ENCODE measurements at places on chromosomes 1 and 21.

- no peak for DNase-seq
Observed at GRCh38 chr1:176820391-176821031, 344.0 kb downstream of the ASTN1 start.

DNA sequence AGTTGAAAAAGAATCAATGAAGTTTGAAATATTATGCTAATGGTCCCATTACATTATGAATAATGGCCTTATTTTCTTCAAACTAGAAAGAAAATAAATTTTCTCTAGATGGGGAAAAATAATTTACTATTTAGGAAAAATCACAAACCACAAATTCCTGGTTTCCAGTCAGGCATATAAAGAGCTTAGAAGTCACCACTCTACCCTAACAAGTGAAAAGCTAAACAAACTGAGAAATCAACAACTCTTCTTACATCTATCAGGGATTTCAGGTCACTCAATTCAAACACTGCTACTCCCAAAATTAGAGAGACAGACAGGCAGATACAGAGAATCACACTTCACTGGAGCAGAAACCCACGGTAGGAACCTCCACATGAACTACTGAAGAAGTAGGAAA is 82.1 kb upstream of the LRRC7 start:
- DNase-seq, result no peak

- DNase-seq, result no peak
Observed at GRCh38 chr1:52795464-52795863, 47.1 kb upstream of the ZYG11A start.

DNA sequence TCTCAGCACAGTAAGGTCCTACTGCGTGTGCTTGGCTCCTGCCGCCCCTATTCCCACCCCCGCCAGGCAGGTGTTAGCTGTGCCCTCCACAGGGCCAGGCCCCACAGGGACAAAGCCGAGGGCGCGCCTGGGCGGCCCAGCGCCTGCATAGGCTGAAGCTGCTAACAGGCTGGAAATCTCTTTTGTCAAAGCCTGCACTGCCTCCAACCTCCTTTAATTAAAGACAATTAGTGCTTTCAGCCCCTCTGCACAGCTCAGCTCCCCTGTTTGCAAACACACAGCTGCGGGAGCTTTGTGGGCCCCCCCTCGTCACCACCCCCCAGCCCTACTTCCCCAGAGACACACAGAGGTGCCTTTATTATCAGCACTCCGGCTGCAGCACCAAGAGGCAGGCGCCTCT is 95.9 kb downstream of the EPHB2 start:
- no peak for DNase-seq

GRCh38 chr1:3522564-3523265 is 68.2 kb downstream of the ARHGEF16 start:
- DNase-seq, result no peak

GRCh38 chr1:203216274-203217138 is 13.0 kb downstream of the CHIT1 start:
- peak; percentile 65 for DNase-seq

DNA sequence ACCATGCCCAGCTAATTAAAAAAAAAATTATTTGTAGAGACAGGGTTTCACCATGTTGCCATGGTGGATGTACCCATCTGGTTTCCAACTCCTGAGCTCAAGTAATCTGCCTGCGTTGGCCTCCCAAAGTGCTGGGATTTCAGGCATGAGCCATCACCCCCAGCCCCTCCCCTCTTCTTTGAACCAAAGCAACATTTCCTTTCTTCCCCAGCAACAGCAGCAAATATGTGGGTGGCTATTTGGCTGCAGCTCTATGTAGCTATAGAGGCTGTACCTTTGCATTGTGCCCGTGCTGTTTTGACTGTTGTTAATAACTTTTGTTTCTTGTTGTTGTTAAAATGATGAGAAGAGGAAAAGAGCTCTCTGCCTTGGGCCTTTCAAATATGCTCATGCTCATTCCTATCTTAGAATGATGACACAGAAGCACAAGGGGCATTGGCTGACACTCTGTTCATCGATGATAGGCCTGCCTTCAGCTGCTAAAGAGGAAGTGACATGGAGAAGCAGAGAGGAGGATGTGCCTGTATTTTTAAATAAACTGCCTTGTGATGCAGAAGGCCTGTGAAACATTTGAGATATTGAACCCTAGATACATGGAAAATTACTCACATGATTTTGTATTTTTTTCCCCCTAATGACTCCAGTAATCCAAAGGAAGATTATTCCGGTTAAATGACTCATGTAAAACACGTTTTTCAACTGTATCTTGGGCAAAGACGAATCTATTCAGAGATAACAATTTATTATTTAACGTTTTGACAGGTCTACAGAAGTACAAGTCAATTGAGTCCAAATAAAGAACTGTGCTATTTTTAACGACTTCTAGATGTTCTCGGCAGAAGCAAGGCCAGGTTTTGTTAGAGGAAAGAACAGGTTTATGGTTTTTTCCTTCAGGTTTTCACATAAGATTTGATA is 20.5 kb upstream of the XPR1 start:
- DNase-seq, result no peak

- DNase-seq, result no peak
Observed at GRCh38 chr1:172588296-172589291, 55.6 kb downstream of the SUCO start.

DNA sequence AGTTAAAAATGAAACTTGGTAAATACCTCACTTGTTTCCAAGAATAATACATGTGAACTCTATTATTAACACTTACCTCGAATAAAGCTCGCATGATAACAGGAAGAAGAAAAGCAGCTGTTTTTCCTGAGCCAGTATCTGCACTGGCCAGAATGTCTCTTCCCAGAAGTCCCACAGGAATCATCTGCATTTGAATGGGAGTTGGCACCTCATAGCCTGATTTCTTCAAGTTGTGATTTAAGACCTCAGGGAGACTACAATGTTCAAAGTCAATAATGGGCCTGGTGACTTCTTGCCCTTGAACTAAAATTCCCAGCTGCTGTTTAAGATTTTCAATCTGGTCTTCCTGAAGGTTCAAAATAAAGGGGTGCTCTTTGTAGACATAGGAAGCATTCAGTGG is 3.8 kb downstream of the DDX59 start:
- DNase-seq, result no peak

GRCh38 chr1:202599669-202600431 is 110.4 kb downstream of the SYT2 start:
- peak; percentile 20 for DNase-seq

GRCh38 chr1:208449951-208450350 is 205.8 kb upstream of the PLXNA2 start:
- DNase-seq, result no peak

DNA sequence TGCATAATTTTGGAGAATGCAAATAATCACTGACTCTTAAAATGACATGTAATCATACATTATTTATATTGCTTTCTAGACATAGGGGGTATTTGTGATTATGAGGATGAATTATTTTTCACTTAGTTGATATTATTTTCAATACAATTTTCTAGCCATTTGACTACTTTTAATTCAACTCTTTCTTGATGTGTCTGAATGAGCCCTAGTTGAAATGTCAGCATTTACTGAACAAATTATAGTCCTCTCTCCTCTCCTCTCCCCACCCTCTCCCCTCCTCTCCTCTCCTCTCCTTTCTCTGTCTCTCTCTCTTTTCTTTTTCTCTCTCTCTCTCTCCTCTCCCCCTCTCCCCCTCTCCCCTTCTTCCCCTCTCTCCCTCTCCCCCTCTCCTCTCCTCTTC is 194.6 kb downstream of the GPR52 start:
- DNase-seq, result no peak

- no peak for DNase-seq
Observed at GRCh38 chr1:6660415-6661049, 35.9 kb downstream of the THAP3 start.

- DNase-seq, result no peak
Observed at GRCh38 chr1:167669209-167670124, 39.4 kb downstream of the RCSD1 start.

DNA sequence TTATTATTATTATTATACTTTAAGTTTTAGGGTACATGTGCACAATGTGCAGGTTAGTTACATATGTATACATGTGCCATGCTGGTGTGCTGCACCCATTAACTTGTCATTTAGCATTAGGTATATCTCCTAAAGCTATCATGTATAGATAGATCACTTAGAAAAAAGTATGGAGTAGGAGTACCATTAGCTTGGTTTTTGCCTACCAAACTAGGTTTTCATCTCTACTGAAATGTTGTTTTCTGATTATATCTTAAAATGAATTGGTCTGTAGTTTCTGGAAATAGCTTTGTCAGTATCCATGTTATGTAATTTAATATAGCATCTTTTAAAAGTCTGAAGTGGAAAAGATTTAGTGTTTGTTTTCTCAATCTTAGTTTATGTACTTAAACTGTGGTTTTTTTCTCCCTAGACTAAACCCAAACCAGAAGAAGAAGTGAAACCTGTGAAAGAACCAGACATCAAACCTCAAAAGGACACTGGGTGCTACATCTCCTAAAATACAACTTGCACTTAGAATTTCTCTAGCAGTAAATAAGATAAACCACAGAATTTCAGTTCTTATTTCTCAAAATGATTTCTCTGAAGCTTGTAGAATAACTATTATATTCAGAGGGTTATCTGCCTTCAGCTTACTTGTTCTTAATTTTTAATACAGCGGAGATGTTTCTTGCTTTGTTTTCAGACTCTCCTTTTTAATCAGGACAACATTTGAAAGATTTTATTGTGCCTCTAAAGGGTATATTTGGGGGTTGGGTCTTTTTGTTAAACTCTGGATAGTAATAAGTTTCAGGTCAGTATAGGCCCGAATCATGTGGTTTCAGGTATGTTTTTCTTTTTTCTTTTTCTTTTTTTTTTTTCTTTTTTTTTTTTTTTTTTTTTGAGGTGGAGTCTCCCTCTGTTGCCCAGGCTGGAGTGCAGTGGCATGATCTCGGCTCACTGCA is 4.5 kb upstream of the FAM177B start:
- no peak for DNase-seq

DNA sequence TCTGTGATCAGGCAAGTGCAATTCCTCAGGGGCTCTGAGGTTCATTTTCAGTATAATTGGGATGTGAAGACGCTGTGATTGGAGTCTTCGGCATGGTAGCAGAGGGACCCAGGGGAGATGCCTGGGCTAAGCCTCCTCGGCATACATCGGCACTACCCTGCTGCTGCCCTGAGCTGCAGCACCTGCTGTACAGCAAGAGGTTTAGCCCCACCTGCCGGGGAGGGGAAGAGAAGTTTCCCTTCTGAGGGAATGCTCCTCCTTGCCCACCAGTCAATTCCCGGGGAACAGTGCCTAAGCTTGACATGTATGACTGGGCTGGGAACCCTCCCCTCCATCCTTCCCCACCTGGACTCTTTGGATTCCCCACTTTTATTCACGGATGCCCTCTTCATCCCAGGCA is 24.9 kb downstream of the CNIH3 start:
- DNase-seq, result no peak

GRCh38 chr1:181397845-181398244 is 85.5 kb upstream of the CACNA1E start:
- DNase-seq, result no peak

DNA sequence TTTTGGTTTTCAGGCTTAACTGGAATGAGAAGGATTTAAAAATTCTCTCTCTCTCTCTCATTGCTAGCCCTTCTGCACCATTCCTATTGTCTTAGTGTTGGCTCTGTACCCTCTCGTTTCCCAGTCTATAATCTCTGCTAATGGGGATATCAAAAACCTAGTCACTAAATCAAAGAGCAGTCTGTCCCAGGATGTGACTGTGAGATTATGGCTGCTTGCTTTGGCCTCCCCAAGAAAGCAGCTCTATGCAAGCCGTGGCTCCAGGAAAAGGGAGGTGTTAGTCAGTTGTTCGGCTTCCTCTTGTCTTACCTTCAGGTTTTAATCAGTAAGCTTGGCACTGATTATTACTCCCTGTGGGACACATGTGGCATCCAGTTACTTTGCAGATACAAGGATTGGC is 468.8 kb downstream of the USP25 start:
- DNase-seq, result no peak

DNA sequence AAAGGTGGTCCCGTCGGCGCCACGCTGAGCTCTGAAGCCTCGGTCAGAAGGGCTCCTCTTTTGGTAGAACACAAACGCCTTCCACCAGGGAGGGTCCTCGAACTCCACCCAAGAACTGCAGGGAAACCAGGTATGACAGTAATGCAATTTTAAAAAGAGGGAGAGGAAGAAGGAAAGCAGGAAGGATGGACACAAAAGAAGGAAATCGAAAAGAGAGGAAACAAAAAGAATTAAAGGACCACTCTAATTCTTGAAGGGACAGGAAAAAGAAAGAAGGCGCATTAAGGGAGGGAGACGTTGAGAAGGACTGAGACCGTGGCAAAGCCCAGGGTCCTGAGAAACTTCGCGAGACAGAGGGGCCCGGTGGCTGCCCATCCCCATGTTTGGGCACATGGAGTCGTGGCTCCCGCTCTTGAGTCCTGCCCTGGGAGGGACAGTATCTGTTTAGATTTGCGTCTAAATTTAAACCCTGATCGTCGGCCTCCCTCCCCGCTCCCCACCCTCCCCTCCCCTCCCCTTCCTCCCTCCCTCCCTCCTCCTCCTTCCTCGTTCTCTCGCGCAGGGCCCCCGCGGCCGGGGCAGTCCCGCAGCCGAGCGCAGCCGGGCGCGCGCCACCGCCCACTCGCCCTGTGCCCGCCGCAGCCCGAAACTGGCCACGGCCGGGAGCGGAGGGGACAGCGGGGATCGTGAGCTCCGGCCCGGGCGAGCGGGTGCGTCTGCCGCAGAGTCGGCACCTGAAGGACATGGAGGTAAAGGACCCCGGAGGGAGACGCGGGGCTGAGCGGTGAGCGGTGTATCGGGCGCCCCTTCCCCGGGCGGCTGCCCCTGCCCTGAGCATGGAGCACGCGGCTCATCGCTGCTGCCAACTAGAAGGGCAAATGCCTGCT is at the start of gene RCSD1:
Gene RCSD1 (plus strand): TSS at position 552 of the 887 bp plus-strand sequence. CDS start 192 bp downstream, at position 744.
- peak; percentile 48 for DNase-seq

- DNase-seq, result no peak
Observed at GRCh38 chr1:67441183-67441582, 11.0 kb upstream of the SERBP1 start.

DNA sequence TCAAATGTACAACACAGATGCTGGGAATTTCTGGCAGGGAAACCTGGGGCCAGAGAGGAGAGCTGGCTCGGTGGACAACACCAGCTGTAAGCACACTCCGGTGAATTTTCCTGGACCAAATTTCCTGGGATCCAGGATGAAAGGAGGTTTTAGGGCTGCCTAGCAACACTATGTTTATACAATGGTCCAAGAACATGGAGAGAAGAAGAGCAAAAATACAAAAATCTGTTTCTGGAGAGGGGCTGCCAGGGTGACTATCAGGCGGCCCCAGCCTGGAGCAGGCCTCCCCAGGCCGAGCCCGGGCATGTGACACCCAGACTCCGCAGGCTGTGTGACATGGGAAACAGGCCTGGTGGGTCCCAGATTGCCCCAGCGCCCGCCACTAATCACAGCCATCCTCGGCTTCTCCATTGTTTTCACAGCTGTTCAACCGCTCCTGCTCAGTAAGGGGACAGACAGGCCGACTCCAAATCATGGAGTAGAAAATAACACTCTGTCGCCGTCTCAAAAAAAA is 336.0 kb upstream of the NFIA start:
- DNase-seq, result no peak

DNA sequence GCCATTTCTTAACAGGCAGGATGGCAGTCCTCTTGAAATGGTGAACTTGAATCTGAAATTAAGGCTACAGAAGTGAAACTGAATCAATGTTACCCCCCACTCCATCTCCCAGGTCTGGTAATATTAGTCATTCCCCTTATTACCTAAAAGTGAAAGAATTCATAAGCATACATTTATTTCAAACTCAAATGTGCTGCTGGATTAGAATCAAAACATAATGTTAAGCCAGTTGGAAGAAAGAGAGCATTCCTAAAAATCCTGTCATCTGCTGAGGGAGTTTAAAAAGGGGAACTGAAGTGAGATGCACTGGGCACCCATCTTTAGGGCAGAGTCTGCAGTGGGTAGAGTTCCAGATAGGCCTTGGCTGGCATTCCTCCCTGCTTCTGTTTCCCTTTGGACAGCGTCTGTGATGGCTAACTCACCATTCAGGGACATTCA is 17.4 kb downstream of the KIAA0319L start:
- DNase-seq, result no peak

GRCh38 chr1:236015539-236015938 is 49.4 kb downstream of the NID1 start:
- DNase-seq, result no peak

Measured in CD4-positive, alpha-beta T cell treated with Interferon alpha-2 for 1 hour (primary cell).